Regular cardiac myocyte (primary cell): ENCODE measurements at places on chromosomes 16 and 17. TPM values are rescaled to one million over a fixed set of nuclear protein-coding genes. Genes with fewer than 3 reads are reported as not detected.

Gene KRT36
- not detected in 2 replicates for total RNA-seq

Gene OR2C1
- total RNA-seq: under 0.01 and 0.19 TPM in 2 replicates

Gene NEK8
- total RNA-seq: 2.1 and 2.3 TPM in 2 replicates

Gene CA4
- not detected in 2 replicates for total RNA-seq

Gene GAST
- not detected in 2 replicates for total RNA-seq

Gene UTS2R
- not detected in 2 replicates for total RNA-seq

Gene PRRT2
- 0.58 and 3.1 TPM in 2 replicates for total RNA-seq

Gene CLEC19A
- under 0.01 TPM in 1 of 2 replicates, not detected in the other for total RNA-seq

Gene KRTAP4-1
- not detected in 2 replicates for total RNA-seq

Gene FDXR
- 31.4 and 47.6 TPM in 2 replicates for total RNA-seq

Gene AGRP
- total RNA-seq: not detected in 2 replicates

Gene ABCA3
- total RNA-seq: 2.1 and 2.8 TPM in 2 replicates

Gene CCL8
- total RNA-seq: 0.56 TPM in 1 of 2 replicates, not detected in the other

Gene CCT6B
- total RNA-seq: 0.38 and 1.1 TPM in 2 replicates

Gene GLP2R
- not detected in 2 replicates for total RNA-seq

Gene FA2H
- total RNA-seq: not detected in 2 replicates

Gene OR4D2
- total RNA-seq: not detected in 2 replicates

Gene OR1F1
- not detected in 2 replicates for total RNA-seq
